ENCODE measurements at places on chromosomes 7 and 10.

GRCh38 chr7:151137076-151137675 is 30.3 kb downstream of the GBX1 start:
- DNase-seq = no peak

DNA sequence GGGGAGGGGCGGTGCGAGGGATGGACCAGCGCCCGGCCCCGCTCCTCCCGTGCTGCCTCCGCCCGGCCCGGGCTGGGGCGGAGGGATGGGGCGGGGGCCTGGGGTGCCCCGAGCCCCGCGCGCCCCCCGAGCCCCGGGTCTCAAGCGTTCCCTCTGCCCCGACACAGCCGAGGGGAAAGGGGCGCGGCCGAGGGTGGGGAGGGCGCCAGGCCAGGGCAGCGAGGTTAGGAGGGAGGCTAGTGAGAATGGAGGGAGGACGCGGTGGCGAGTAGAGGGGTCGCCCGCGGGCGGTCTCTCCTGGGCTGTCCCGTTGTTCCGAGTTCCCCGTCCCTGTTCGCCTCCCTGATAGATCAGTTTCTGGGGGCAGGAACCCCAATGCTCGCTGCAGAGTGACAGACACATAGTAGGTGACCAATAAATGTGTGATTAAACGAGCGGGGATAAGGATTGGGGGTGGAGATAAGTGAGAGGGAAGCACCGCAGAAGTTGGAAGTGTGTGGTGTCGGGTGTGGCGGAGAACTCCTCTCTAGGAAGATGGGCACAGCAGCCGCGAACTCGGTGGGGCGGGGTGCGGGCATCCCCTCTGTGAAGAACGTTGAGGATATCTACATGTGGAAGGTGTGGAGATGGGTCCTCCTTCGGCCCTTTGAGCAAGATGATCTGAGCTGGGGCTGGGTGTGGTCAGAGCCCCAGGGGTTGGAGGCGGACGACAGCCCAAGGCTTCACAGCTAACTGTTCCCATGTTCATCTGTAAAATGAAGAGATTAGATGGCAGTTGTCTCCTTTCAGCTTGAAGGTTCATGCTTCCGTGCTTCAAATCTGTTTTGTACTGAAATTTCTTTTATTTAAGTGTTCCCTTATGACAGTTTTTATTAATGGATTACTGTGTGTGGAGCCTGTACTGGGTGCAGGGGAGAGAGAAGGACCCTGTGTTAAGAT is 580 bp downstream of the ZNF775 start:
- DNase-seq = peak; percentile 50

DNA sequence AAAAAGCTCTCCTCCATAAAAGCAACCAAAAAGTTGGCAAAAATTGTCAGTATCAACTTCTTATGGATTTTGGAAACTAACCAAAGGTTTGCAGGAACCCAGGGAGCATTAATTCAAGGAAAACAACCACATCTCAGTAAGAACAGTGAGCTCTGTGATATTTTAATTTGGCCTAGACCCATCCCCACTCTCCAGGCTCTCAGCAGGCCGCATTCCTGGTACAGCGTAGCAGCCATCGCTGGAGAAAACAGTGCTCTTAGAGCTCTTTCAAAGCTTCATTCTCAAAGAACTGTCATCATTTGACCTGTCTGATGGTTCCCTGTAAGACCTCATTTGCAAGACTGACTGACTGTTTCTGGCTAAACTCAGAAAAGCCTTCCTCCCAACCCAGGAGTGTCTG is 81.9 kb downstream of the NUDCD3 start:
- DNase-seq = no peak

DNA sequence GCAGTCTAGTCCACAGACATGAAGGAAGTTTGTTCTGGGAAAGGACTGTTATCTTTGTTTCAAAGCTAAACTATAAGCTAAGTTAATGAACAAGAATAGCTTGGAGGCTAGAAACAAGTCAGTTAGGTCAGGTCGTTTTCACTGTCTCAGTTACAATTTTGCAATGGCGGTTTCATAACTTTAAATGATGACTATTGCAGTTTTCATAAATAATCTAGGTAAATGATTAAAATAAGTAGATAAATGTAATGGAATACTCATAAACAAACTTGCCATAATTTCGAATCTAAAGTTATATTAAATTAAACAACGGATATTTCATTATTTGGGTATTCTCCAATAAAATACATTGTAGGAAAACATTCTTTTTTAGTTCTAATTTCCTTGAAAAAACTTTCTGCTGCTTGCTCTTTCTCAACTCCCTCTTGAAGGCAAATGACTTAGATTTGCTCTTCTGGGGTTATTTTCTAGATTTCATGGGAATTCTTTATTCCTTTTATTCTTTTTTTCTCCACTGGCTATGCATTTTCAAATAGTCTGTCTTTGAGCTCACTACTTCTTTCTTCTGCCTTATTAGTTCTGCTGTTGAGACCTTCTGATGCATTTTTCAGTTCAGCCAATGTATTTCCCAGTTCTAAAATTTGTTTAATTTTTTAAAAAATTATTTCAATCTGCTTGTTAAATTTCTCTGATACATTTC is 103.8 kb upstream of the APBB1IP start:
- no peak for DNase-seq

- DNase-seq = peak; percentile 10
Observed at GRCh38 chr10:12868229-12868628, 133.3 kb downstream of the CCDC3 start.

- DNase-seq = no peak
Observed at GRCh38 chr7:7851991-7852390, 116.6 kb upstream of the GLCCI1 start.

GRCh38 chr7:34823650-34824258 is 165.7 kb downstream of the NPSR1 start:
- peak; percentile 55 for DNase-seq

DNA sequence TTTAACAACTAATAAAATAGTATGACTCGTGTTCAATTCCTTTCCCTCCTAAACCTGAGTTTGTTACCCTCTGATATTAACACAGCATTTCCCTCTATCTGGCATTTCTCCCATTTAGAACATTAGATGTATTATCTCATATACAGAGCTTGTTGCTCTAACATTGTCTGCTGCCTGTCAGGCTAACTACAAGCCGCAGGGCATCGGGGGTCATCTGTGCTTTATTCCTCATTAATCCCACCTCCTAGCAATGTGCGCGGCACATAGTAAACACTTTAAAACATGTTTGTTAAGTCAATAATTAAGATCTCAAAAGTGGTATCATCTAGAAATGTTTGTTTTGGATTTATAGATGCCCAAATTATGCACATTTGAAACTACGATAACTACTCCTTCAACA is 52.9 kb upstream of the NEBL start:
- DNase-seq = no peak

DNA sequence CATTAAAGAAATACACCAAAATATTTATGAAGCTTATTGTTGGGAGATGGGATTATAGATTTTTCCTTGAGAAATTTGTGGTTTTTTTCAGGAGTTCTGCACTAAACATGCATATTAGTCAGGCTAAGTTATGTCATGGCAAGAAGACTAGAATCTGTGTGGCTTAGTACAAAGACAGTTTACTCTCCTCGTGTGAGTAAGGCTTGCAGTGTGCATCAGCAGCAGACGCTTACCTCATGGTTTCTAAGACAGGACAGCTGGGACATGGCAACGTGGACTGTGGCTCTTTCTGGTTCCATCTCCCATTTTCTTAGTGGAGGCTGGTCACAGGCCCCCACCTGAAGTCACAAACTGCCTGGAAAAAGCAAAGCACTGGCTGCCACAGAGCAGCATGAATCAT is 429.6 kb upstream of the VSTM2A start:
- no peak for DNase-seq

DNA sequence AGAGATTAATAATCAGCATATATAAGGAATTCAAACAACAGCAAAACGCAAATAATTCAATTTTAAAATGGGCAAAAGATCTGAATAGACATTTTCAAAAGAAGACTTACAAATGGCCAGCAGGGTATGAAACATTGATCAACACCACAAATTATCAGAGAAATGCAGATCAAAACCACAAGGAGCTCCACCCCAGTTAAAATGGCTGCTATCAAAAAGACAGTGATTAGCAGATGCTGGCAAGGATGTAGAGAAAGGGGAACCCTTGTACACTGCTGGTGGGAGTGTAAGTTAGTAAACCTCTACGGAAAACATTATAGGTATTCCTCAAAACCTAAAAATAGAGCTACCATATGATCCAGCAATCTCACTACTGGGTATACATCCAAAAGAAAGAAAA is 128.0 kb upstream of the CACUL1 start:
- DNase-seq = no peak

DNA sequence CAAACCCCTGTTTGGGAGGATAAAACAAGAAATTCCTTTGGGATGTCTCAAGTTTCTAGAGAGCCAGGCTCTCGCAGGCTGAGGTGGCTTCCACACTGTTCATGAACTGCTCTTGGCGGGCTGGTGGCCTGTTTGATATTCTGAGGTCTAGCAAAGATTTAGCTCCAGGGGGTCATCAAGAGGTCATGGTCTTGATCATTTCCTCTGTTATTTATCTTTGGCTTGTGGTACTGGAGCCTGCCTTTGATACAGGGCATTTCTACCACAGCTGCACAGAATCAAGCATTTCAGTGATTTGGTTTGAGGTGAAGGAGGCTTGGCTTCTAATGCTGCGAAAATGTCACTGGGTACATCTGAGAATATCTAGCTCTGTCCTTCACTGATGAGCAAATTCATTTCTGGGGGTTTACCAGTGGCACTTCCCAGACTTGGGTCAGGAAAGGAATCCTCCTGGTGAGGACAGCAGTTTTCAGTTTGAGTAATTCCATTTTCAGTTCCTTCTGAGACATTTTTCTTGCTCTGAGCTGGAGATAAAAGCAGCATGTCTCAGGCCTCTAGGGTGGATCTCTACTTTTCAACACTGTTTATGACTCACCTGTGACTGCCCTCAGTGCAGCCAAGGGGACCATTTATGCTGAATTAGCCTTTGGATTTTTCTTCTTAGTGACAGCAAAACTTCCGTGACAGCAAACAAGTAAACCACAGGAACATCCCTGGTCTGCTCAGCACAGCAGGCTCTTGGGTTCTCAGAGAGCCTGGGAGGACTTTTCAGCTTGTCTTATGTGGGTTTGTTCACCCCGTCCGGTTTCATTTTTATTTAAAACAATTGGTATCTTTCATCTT is 312.0 kb downstream of the RNLS start:
- DNase-seq = peak; percentile 55

- DNase-seq = no peak
Observed at GRCh38 chr7:15667991-15668390, 18.5 kb downstream of the MEOX2 start.

GRCh38 chr7:94297397-94297838 is 97.3 kb upstream of the COL1A2 start:
- peak; percentile 77 for DNase-seq

DNA sequence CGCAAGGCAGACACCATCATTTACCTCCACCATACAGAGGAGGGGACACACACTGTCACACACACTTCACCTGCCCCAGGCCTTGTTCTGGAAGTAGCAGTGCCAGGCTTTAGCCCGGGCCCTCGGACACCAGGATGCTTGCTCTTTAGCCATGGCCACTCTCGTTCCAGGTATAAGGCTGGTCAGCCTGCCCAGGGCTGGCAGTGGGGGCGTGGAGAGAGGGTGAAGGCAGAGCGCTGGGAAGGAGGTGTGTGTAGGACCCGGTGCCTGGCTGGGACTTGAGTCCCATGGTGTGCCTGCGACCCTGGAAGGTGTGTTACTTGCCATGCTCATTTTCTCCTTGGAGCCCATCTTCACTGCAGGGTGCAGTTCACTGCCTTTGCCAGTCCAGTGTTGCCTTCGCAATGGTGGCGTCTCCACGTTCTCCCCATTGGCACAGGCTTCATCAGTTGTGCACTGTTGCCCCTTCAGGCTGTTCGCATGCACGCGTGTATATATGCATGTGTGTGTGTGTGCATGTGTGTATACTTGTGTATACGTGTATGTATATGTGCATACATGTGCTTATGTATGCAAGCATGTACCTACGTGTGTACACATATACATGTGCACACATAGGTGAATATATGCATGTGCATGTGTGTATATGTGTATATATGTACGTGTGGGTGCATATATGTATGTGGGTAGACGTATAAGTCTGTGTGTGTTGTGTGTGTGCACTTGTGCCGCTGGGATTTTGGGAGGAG is 153.4 kb downstream of the CAMK1D start:
- DNase-seq = no peak

DNA sequence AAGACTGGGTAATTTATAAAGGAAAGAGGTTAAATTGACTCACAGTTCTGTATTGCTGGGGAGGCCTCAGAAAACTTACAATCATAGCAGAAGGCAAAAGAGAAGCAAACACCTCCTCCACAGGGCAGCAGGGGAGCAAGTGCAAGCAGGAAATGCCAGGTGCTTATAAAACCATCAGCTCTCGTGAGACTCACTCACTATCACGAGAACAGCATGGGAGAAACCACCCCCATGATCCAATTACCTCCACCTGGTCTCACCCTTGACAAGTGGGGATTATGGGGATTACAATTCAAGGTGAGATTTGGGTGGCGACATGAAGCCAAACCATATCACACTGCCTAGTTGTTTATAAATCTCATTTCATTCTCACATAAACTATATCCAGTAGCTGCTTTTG is 28.0 kb upstream of the CPN1 start:
- no peak for DNase-seq

GRCh38 chr10:54120806-54121205 is 680.2 kb downstream of the PCDH15 start:
- no peak for DNase-seq

DNA sequence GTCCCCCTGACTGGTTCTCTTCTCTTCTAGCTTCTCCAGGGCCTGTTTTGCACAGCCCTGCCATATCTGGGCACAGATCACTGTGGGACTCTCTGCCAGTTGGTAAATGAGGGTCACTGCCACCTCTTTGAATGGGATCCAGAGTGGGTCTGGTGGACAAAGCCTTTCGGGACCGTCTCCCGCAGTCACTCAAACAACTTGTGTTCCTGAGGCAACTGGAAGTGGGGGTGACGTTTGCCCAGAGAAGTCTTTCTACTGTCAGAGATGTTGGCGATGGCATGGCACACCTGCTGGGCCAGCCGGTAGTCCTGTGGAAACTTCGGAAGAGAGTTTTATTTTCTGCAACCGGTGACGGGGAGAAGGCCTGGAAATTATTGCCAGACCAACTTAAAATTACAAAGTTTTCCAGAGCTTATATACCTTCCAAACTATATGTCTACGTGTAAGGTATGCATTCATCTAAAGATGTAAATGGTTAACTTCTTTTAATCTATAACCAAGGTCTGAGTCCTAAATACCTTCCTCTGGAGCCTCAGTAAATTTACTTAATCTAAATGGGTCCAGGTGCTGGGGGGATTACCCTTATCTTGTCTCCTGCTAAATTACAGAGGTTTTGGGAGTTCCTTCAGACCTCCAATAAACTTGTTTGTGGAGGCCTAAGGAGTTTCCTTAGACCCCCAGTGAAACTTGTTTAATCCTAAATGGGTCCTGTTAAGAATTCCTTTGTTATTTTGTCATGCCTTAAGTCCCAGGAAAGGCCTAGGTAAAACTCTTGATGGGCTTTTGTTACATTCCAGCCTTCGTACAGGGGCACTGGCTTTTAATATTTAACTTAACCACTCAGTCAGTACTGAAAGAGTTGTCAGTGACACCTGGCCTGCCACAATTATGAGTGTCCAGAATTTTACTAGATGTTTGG is 94.0 kb downstream of the NPSR1 start:
- no peak for DNase-seq

DNA sequence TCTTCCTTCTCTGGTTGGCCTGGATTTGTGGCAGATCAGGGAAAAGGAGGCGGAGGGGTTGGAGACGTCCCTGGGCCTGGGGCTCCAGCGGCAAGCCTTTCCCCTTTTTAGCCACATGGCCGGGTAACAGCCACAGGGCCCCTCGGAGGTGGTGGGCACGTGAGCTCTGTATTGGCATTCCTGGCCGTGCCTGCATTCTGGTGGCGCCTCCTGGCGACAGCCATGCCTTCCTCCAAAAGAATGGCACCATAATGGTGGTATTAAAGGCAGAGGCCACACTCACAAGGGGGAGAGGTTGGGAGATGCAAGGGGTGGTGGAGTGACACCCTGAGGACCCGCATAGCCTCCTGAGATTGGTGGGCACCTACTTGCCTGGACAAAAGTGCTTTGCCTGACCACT is 3.0 kb upstream of the AQP1 start:
- DNase-seq = no peak
